ENCODE measurements at places on chromosomes 4 and X.

GRCh38 chr4:149370785-149371420 is 444.7 kb downstream of the IQCM start:
- DNase-seq, result no peak

- no peak for DNase-seq
Measured at GRCh38 chr4:125833-126232, 1.5 kb downstream of the ZNF718 start.

DNA sequence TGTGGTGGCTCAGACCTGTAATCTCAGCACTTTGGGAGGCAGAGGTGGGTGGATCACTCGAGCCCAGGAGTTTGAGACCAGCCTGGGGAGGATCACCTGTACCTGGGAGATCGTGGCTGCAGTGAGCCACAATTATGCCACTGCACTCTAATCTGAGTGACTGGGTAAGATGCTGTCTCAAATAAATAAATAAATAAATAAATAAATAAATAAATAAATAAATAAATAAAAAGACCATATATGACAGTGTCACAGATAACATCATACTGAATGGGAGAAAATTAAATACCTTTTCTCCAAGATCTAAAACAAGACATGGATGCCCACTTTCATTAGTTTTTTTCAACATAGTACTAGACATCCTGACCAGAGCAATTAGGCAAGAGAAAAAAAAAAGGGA is 182.8 kb downstream of the FAM47A start:
- DNase-seq, result no peak

DNA sequence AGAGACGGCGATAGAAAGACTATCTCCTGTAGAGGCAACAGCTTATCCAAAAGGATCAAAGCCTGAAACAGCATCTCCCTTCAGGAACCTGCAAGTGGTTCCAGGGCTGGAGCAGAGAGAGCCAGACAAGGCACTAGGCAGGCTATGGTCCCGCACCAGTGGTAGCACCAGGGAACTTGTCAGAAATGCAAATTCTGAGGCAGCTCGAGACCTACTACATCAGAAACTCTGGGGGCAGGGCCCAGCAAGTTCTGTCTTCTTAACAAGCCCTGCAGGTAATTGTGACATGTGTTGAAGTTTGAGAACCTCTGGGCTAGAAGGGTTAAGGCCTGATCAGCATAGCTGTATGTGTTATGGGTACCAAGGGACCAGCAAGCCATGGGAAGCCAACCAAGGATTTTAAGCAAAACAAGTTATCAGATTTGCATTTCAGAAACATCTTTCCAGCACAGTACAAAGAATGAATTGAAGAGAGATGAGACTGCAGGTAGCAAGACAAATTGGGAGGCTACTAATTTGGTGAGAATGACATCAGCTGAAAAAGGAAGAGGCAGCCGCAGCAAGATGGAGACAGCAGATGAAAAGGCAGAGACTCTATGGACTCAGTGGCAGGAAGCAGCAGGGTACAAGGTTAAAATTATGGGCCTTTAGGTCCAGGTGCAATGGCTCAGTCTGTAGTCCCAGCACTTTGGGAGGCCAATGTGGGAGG is 139.7 kb downstream of the TSPAN5 start:
- DNase-seq, result no peak

GRCh38 chr4:54913751-54914526 is 211.5 kb downstream of the KDR start:
- no peak for DNase-seq

GRCh38 chr4:154877110-154877760 is 96.2 kb downstream of the RBM46 start:
- no peak for DNase-seq

GRCh38 chrX:50889582-50889981 is 21.0 kb upstream of the BMP15 start:
- DNase-seq, result no peak

- no peak for DNase-seq
Measured at GRCh38 chr4:34791209-34791608, 1453.1 kb downstream of the ARAP2 start.

DNA sequence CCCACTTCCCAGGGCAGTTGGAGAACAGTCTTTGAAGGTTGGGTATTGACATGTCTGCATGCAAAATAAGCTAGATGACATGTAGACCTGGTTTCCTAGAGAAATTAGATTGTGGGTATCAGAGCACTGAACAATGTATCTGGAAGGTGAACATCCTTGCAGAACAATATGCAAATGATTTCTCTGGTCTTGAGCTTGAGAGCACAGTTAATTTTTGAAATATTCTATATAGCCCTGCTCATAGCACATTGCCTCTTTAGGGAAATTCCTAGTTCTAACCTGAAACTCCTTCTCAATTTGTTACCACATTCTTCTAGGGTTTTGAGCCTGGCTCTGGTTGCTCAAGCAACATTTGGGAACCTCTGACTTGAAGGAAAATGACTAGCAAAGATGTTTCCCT is 41.6 kb upstream of the LAS1L start:
- no peak for DNase-seq

GRCh38 chr4:54066718-54067129 is 2.3 kb upstream of the CHIC2 start:
- no peak for DNase-seq

DNA sequence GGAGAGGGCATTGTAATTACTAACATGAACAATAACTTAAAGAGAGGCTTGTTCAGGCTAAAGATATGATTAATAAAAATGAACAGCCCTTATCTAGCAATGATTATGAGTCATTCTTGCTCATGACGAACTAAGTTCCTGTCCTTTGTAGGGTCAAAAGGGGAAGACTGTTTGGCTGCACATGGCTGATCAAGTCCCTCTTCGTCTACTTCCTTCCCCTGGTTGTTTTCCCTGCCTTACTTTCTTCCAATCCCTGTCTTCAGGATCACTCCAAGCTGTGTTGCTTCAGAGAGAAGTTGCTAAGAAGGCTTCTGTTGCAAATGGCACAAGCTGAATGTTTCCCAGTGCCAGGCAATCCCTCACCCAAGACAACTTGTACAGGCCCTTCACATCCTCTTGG is 115.0 kb upstream of the HS3ST1 start:
- no peak for DNase-seq

DNA sequence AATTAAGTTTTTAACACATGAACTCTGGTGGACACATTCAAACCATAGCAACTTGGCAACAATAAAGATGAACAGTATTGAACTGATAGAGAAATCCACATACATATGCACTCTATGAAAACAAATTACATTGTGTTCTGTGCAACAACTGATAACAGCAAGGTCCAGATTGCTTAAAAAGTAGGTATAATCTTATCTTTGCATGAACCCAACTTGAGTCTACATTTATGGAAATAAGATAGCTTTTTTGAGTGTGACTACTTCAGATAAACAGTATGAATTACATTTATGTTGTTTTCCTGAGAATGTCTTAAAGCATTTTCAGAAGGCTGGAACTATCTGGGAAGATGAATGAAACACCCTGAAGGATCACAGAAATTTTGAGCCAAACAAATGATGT is 212.6 kb upstream of the GK2 start:
- DNase-seq, result no peak

GRCh38 chrX:15616531-15616930 is 15.8 kb upstream of the ACE2 start:
- no peak for DNase-seq

GRCh38 chrX:40237731-40238178 is 140.0 kb upstream of the BCOR start:
- DNase-seq, result no peak

DNA sequence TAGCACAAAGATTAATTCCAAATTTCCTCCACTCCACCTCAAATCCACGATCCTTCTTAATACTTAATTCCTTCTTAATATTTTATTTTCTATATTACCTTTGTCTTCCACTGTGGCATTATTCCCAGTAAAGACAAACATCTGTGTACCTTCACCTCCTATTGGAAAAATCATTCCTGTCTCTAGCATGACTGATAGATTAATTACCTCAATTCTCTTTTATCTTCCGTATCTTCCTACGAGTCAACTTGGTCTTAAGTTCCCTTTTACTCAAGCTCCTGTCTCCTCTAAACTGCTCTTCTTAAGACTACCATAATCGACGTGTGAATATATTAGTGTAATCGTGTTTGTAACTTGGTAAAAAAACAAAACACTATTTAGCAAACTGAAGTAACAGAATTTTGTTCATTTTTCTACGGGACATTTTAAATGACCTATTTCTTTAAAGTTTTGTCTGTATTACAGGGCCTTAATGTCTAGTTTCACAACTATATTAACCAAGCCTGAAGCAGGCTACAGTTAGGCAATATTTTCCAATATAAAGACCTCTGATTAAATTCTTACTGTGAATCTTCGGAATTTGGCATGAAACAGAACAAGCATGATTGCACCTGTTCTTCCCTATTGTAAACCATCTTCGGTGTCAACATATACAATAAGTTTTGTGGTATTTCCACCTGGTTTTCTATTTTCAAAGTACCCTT is 1.1 kb upstream of the USP38 start:
- no peak for DNase-seq

DNA sequence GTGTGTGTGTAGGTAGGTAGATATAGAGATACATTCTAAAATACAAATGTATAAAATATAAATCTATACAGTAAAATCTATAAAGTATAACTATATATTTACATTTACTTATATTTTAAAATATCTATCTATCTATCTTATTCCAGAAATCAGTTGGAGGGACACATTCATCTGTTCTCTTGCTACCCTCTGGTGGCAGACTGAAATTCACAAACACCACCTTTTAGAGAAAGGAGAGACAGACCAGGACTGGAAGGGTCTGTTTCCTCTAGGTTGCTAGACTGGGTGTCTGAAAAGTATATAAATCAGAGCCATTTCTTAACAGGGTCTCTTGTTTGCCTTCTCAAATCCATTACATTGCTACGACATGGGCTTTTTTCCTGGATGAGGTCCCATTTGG is 343.0 kb downstream of the OPHN1 start:
- no peak for DNase-seq

Data from right renal pelvis (tissue), 4 donors.